ENCODE measurements at places on chromosomes 16 and 17.
A peak's percentile ranks its signal among the peaks of the same experiment; 100 is the strongest.

GRCh38 chr17:19320876-19321275 lies 41.6 kb downstream of the B9D1 start:
- no peak for DNase-seq

- DNase-seq, result peak; percentile 10
These were observed 12.5 kb downstream of the FAHD1 start for GRCh38 chr16:1839554-1839953.

DNA sequence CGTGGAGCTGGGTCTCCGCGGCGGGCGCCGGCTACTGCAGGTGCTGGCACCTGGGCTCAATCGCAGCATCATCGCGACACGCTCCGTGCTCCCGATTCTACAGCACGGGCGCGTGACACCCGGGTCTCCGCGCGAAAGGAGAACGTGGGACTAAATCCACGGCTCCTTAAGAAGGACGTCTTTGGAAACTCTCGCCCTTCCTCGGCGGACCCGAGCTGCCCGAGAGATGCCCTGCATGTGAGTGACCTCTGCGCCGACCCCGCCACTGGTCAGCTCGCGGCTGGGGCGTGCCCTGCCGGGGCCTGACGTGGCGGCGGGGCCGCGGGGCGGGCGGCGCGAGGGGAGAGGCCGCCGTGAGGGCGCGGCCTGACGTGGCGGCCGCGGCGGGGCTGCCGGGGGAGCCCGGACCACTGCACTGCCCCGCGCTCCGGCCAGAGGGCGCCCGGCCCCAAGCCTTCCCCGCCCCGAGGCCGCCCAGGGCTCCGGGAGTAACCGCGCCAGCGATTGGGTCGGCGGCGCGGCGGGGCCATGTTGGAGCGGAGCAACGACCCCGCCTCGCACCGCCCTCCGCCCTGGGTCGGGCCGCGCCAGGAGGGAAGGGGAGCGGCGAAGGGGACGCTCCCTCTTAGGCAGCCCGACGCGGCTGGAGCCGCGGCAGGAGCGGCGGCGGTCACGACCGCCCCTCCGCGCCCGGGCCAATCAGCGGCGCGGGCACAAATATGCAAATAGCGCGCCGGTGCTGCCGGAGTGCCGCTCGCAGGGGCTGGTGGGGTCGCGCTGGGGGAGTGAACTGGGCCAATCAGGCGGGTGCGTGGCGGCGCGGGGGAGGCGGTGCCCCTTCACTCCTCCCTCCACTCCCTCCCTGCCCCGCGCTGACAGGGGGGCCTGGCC lies 75.6 kb downstream of the CHD9 start:
- DNase-seq, result peak; percentile 95

GRCh38 chr17:37520174-37520573 lies 30.5 kb downstream of the DUSP14 start:
- DNase-seq, result no peak

GRCh38 chr16:55056585-55057401 lies 126.1 kb downstream of the IRX5 start:
- DNase-seq, result no peak

- DNase-seq, result peak; percentile 68
These were observed 211.4 kb downstream of the NTN1 start for GRCh38 chr17:9232591-9233270.

DNA sequence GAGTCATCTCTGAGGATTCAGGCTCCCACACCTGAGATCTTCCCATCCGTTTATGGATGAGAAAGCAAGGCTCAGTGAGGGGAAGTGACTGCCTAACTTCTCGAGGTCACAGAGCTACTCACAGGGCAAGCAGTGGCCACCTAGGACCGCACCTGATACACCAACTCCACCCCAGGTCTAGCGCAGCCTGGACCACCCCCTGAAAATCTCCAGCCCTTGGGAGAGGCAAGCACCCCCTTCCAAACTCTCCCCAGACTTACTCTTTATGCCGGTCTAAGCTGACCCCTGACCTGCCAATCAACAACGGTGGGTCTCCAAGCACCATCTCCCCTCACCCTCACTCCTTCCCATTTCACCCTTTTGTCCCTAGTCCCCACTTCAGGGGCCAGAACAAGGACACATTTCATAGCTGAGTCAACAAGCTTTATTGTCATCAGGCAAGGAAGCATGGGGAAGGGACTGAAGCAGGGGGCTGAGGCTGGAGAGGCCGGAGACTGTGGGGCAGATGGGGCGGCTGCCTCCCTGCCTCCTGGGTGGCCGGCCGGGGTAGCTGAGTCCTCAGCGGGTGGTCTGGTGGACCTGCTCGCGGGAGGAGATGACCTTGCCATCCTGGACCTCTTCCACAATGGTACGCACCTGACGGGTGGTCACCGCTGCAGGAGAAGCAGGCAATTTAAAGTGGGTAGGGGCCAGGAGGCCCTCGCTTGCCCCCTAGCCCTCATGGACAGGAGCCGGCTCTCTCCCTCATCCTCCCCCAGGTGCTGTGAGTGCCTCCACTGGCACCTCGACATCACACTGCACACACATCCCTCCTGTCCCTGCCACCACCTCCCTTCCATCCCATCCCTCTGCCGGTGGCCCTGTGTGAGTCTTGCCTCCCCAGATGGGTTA lies 5.1 kb downstream of the KRT17 start:
- no peak for DNase-seq

- peak; percentile 35 for DNase-seq
These were observed 268.5 kb downstream of the RBFOX1 start for GRCh38 chr16:7601100-7601499.

DNA sequence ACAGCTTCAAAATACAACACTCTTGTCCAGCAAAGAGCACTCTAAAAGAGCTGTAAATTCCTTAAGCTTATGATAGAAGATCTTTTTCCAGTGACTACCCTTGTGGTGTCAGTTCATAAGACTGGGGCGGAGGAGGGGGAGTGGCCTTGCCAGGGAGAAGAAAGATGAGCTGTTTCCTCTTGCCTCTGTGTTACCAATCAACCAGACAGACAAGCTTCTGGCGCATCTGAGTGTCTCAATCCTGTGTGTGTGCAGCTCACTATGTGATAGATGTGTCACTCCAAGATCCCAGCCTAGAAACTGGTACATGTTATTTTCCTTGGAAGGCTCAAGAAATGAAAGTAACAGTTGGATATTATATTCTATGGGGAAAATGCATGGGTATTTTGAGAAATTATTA lies 167.4 kb upstream of the CACNG3 start:
- no peak for DNase-seq

- DNase-seq, result no peak
These were observed 28.1 kb downstream of the MEAK7 start for GRCh38 chr16:84476401-84476800.

GRCh38 chr17:55607731-55608341 lies 96.6 kb upstream of the SMIM36 start:
- DNase-seq, result peak; percentile 55

GRCh38 chr17:75457047-75457654 lies 716 bp downstream of the TMEM94 start:
- peak; percentile 62 for DNase-seq

GRCh38 chr16:79409978-79410377 lies 190.6 kb downstream of the MAF start:
- no peak for DNase-seq

GRCh38 chr16:29702269-29702668 lies 23.3 kb downstream of the QPRT start:
- DNase-seq, result no peak

GRCh38 chr16:3143189-3143588 lies 8.4 kb downstream of the ZNF213 start:
- DNase-seq, result no peak

DNA sequence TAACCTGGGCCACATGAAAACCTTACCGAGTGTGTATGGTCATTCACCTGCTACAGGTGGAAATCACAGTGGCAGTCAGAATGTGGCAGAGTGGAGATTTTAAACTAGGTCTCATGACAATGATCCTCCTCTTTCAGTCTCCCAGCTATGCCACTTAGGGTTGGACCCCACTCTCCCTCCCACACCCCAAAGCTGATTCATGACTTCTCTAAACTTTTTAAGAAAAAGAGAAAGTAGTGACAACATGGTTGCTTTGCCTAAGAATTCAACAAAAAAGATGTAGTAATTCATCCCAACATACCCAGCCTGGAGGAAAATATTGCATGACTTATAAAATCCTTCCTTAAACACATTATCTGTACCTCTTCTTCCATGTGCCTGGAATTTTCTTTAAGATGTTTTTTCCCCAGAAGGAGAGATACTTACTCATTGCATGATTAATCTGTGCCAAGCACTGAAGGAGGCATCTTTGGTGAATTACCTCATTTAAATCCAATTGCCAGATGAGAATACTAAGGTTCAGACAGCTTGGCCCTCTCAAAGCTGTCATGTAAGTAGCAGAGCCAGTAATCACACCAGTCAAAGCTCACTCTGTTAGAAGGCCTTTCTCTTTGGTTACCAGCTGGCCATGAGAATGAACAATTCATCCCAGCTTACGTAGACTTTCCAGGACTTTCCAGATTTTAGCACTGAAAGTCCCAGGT lies 119.9 kb downstream of the COPRS start:
- no peak for DNase-seq

DNA sequence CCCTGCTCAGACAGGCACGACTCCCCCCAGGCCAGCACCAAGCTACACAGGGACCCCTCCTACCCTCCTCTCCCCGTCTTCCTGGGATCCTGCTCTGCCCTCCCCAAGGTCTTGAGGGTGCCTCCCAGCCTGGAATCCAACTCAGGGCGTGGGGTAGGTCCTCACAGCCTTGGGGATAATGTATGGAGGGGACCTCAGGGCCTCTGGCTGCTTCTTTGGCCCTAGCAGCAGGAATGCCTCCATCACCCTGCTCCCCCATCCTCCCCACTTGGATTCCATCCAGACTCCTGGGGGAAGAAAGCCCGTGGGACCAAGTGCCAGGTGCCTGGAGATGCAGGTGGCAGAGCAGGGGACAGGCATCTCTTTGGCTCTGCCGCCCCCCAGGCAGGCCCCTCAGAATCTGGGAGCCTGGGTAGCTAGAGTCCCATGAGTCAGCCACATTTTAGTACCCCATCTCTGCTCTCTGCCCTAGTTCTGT lies 10.7 kb upstream of the STAC2 start:
- no peak for DNase-seq

- no peak for DNase-seq
These were observed 17.7 kb downstream of the BRD7 start for GRCh38 chr16:50351116-50351515.

DNA sequence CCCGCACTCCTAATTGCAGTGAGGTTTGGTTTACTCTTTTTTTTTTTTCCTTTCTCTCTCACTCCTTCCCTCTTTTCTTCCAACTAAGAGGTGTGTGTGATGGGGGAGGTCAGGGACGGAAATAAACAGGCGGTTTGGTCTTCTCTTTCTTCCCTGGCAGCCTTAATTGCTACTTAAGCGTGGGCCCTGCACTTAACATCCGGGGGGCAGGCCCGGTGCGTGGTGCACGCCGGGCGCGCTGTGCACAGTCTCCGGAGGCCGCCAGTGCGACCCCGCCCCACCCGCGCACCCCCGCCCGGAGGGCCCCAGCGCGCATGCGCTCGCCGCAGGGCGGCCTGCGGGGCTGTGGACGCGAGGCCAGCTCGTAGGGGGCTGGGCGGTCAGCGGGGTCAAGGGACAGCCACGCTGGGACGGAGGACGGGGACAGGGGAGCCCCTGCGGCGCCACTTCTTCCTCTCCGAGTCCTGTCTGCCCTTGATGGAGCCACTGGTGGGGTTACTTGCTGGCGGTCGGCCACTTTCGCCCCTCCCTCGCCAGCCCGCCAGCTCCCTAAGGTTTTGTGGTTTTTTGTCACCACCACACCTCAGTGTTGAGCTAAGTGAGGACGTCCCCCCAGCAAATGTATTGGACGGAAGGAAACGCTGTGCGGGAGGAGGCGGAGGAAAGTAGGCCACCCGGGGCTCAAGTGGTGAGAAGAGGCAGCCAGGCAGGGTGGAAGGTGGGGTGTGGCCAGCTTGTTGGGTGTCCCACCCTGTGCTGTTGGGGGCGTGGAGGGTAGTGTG lies 120.9 kb downstream of the MRM1 start:
- no peak for DNase-seq
